Activated CD4-positive, alpha-beta T cell treated with anti-CD3 and anti-CD28 coated beads, Interleukin-2, amount 50 U/mL, for 48 hours (primary cell): ENCODE measurements at places on chromosomes 4 and X.

DNA sequence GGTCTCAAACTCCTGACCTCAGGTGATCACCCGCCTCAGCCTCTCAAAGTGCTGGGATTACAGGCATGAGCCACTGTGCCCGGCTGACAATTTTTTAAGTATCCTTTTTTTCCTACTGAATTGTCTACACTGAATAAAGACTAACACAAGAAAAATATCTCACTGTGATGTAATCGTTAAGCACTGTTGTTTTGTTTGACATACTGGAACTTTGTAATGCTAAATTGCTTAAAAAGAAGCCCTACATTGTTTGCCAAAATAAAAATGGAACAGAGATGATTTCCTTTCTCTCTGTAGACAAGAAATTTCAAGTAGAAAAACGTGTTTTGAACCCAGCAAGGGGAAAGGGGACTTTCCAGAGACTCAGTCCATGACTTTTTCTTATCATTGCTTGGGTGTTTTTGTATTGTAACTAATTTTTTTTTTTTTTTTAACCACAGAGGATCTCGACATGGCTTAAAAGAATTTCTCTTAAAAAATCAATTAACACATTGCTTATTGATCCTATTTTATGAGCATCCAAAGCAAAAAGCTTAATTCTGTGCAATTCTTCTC is 74.9 kb downstream of the TMEM156 start:
- DNase-seq = no peak

- no peak for DNase-seq
Measured at GRCh38 chr4:35229021-35229420, 1015.3 kb downstream of the ARAP2 start.

GRCh38 chrX:41482154-41482850 is 35.2 kb downstream of the NYX start:
- DNase-seq = no peak

- no peak for DNase-seq
Measured at GRCh38 chr4:115292320-115293092, 179.1 kb upstream of the NDST4 start.
